ENCODE measurements at places on chromosomes 11 and 22.

- no peak for DNase-seq
These were observed 3.7 kb downstream of the MICALL1 start for GRCh38 chr22:37909766-37910165.

DNA sequence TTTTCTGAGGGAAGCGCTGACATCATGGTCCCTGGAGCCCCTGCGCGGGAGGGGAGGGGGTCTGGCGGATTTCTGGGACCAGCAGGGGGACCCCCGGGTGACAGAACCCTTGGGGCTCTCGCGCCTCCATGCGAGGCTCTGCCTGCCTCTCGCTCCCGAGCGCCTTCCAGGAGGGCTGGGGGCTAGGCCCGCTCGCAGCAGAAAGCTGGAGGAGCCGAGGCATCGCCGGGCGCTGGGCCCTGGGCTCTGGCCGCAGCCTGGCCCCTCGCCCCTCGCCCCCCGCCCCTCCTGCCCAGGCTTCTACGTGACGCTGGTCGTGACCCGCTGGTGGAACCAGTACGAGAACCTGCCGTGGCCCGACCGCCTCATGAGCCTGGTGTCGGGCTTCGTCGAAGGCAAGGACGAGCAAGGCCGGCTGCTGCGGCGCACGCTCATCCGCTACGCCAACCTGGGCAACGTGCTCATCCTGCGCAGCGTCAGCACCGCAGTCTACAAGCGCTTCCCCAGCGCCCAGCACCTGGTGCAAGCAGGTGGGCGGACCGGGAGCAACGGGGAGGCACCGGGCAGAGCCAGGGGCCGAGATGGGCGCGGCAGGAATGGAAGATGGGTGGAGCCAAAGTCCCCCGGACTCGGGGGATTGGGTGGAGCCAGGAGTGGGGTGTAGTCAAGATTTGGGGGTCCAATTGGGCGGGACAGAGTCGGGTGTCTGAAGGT, 5.4 kb downstream of the BEST1 start:
- DNase-seq: no peak

GRCh38 chr22:42320443-42321416, 50.3 kb upstream of the TCF20 start:
- DNase-seq: no peak

GRCh38 chr11:78730267-78730824, 155.7 kb upstream of the NARS2 start:
- DNase-seq: no peak

DNA sequence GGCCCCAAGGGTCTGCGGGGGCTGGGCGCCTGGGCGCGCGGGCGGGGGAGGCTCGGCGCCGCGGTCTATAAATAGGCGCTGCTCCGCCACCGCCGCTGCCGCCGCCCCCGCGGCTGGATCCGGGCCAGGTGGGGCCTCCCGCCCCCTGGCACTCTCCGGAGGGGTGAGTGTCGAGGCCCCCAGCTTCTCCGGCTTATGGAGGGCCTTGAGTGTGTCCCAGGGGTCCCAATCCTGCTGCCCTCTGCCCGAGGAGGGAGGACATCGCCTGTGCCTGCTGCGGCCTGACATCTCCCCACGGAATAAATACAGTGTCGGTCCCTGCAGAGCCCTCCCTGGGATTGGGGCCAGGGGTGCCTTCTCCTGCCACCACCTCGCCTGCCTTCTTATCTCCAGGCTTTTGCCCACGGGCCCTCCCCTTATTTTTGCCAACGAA, 4.3 kb upstream of the GP1BB start:
- no peak for DNase-seq

DNA sequence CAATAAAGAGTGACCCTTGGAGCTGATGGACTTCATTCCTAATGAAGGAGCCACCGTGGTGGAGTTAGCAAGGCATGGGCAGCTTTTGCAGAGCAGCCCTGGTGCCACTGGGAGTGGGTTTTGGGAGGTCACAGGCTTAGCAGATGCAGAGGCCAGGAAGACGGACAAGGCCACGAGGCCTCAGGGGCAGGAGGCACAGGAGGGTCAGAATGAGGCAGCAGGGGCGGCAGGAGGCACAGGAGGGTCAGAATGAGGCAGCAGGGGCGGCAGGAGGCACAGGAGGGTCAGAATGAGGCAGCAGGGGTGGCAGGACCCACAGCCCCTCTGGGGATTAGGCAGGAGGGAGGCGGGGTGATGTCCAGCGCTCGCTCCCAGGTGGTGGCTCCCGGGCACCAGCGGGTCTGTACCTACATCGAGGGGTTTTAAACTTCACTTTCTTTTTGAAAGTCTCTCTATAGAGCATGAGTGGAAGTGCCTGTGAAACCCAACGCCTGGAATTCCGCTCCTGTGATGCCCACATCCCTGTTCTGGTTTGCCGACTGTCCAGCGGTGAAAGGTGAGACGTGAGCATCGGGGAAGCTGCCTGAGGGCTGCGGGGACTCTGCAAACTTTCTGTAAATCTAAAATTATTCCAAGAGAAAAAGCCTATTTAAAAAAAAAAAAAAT, 521.6 kb downstream of the BRD1 start:
- no peak for DNase-seq

- DNase-seq: no peak
These were observed 13.4 kb upstream of the GCAT start for GRCh38 chr22:37794376-37794775.

GRCh38 chr22:37639771-37640590, 512 bp downstream of the SH3BP1 start:
- no peak for DNase-seq
